Pons (tissue), 1 donor: ENCODE measurements at places on chromosomes 5 and 9.

- DNase-seq: peak; percentile 47
Observed at GRCh38 chr5:142925795-142926194, 155.6 kb downstream of the ARHGAP26 start.

GRCh38 chr5:178642351-178642909, 15.6 kb upstream of the CLK4 start:
- no peak for DNase-seq

DNA sequence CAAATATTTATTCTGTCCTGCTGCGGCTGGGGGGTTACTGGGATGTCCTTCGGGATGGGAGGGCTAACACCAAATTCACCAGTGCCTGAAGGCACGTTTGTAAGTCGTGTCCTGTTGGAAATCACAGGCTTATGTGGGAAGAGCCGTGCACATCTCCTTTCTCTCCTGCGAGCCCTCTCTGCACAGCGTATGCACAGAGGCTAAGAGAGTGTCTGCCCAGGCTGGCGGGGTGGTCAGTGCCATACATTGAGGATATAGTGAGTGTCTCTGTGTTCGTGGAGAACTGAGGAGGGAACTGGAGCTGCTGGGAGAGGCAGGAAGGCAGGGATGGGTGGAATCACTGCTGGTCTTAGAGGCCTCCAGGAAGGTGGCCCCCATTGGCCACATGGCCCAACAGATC, 110.1 kb downstream of the WNK2 start:
- DNase-seq: no peak

- peak; percentile 55 for DNase-seq
Observed at GRCh38 chr9:12775679-12776512, 1.1 kb downstream of the LURAP1L start.

- DNase-seq: no peak
Observed at GRCh38 chr9:29176231-29176630, 1603.0 kb upstream of the C9orf72 start.

DNA sequence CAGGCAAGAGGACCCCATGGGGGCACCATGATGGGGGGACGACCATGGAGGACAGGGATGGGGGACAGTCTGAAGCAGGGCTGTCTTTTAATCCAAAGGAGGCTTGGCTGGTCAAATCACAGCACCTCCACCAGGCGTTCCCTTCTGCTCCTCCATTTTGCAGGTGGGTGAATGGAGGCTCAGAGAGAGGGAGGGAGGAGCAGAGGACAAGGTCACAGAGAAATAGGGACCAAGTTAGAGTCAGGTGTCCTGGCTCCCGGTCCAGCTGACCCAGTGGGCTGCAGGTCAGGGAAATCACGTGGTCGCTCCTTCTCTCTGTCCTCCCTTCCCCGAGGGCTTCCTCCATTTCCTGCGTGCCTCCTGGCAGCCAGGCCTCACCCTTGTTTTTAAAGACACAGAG, 156.4 kb upstream of the SMIM23 start:
- no peak for DNase-seq

- DNase-seq: no peak
Observed at GRCh38 chr5:1406681-1407640, 38.3 kb downstream of the SLC6A3 start.

- DNase-seq: peak; percentile 94
Observed at GRCh38 chr9:37449862-37450632, 15.2 kb downstream of the ZBTB5 start.

DNA sequence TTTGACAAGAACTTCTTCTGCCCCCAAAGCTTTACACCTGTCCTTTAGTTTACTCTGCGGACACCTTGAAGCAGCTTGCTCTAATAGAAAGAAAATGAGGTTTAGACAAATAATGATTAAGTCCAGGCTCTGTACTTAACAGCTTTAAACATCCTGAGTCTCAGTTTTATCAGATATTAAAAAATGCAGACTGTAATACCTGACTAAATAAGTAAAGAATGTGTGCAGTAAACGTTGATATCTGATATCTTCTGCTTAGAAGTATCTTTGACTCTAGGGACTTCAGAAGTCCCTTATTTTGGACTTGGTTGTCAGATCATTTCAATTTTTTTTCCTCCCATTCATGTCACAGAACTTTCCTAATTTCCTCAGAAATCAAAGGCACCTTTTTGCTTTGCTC, 1060.4 kb downstream of the CDH12 start:
- DNase-seq: no peak

GRCh38 chr5:133668458-133668857, 56.1 kb upstream of the FSTL4 start:
- no peak for DNase-seq

- no peak for DNase-seq
Observed at GRCh38 chr5:17317473-17317872, 100.0 kb downstream of the BASP1 start.
